ENCODE measurements at places on chromosomes 7 and 10.

- DNase-seq = no peak
Observed at GRCh38 chr10:114987995-114988394, 50.0 kb downstream of the TRUB1 start.

GRCh38 chr7:74225400-74225799 is 15.6 kb downstream of the LAT2 start:
- no peak for DNase-seq

GRCh38 chr10:102621443-102622325 is 22.6 kb upstream of the TRIM8 start:
- no peak for DNase-seq

GRCh38 chr7:96701258-96701657 is 8.4 kb downstream of the SEM1 start:
- DNase-seq = no peak

GRCh38 chr10:129035052-129035827 is 431.8 kb upstream of the MGMT start:
- DNase-seq = no peak

- peak; percentile 36 for DNase-seq
Observed at GRCh38 chr10:78805176-78805575, 263.6 kb upstream of the ZMIZ1 start.

DNA sequence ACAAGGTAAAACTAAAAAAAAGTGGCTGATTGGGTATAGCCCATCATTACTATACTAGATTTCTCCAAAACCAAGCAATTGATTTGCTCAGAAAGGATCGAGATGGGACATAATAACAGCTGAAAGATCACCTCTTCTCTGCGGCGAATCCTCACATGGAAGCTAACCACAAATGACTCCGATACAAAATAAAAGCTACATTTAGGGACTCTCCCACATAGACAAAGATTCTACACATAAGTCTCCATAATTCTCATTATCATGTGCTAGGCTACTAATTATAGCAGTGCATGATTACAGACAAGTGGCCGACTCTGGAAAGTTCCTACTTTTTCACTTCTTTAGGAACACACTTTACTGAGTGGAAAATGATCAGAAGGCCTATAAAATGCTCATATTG is 116.9 kb downstream of the RSU1 start:
- DNase-seq = no peak

DNA sequence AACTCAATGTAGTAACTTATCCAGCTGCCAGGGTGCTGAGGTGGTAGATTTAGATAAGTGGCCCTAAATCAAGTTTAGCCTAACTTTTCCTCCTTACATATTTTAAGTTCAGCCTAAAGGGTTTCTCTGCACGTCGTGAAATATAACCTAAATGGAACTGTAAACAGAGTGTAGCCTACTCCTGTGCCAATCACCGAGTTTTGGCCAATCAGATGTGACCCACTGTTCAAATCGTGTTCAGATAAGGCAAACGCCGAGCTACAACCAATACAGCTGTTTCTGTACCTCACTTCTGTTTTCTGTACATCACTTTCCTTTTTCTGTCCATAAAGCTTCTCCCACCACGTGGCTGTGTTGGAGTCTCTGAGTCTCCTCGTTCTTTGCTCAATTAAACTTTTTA is 904.2 kb upstream of the POT1 start:
- no peak for DNase-seq
